ENCODE measurements at places on chromosomes 7 and 10.

- no peak for DNase-seq
Measured at GRCh38 chr7:79880312-79880711, 254.3 kb upstream of the GNAI1 start.

DNA sequence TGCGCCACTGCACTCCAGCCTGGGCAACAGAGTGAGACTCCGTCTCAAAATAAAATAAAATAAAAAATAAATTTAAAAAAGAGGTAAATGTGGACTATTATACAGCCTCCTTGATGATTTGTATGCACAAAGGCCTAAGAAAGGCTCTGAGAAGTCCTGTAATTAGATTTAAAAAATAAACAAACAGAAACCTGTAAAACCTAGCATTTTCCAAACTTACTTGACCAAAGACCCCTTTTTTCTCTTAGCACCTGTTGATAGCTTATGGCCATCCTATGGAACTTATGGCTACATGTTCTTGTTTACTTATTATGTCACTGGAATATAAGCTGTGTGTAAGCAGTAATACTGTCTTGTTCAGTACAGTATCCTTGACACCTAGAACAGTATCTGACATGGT lies 5.7 kb downstream of the DNAJC2 start:
- no peak for DNase-seq

DNA sequence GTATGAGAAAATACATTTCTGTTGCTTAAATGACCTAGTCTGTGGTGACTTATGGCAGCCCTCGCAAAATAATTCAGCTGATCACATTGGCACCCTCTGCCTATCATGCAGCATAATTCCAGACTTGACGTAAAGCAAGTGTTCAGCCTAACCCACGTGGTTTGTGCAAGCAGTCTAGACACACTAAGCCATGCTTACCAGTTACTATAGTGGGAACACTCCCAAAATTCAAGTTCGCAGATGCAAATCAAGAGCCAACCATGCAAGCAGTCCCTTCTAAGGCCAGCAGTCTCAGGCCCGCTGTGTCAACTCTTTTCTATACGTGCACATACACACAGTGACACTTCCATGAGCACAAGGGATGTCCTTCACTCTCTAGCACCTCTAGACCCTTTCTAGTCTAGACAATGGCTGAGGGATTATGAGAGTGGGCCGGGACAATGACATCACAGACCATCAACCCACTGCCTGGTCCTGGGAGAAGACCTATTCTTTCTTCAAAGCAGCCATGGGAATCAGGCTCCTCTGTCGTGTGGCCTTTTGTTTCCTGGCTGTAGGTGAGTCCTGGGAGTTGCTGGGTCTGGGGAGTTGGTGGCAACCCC lies 29.0 kb upstream of the PRSS1 start:
- DNase-seq = no peak

DNA sequence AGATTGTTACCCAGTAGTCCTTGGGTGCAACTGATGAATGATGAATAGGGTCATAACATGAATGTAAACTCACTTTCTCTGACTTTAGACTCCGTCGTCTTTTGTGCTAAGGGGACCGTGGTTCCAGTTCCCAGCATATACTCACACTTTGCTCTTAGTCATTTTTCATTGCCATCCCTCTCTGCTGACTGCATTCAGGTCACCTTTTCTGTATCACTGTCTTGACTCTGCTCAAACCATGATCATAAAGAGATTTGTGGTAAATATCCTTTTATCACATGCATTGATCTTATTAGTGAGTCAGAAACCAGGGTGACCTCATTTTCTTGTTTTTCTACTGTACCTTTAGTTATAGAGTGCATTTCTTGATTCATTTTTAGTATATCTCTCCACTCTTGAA lies 141.1 kb upstream of the AGR3 start:
- DNase-seq = no peak

Data from esophagus muscularis mucosa (tissue), 4 donors.